ENCODE measurements at places on chromosomes 2 and 18.

GRCh38 chr2:39779341-39779851 lies 338 bp upstream of the THUMPD2 start:
- no peak for DNase-seq

DNA sequence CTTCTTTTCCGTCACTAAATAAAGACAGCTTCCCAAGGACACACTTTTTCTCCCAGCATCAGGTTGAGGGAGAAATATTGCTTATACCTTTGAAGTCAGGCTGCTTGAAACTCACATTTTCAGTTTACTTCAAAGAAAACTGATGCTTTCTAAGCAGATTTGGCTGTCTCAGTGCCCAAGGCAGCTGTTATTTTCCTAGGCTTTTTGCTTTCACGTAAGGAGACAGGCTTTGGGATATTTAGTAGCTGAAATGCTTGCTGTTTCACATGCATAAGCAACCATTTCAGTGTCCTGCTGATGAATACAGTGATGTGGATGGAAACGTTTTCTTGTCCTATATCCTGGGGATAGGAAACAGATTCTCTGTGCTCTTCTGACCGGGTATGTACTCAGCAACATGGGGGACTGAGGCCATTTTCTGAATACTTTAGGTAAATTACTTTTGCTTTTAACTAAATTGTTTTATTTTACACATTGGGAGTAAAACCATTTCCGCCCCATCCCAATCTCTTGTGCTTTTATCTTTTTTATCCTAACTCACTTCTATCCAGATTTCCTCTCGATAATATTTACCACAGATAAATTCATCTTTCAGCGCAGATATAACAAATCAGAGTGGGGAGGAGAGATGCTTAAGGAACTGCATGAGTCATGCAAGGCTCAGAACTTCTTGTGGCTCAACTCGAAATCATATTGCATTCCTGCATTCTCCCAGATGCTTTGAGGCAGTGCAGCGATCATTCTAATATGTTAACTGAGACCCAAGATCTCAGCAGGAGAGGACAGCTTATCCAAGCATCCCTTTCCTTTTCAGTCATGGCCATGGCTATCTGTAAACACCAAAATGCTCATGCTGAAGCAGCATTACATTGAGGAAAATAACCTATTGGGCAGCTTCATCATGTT lies 22.2 kb downstream of the GALR1 start:
- peak; percentile 24 for DNase-seq

GRCh38 chr2:203870481-203870880 lies 2.9 kb downstream of the CTLA4 start:
- DNase-seq = no peak

GRCh38 chr2:182302174-182302573 lies 124.7 kb downstream of the PDE1A start:
- peak; percentile 66 for DNase-seq

- no peak for DNase-seq
These were observed 242.6 kb upstream of the RAB12 start for GRCh38 chr18:8366656-8367055.

- no peak for DNase-seq
These were observed 137.1 kb downstream of the LCLAT1 start for GRCh38 chr2:30584116-30584515.

DNA sequence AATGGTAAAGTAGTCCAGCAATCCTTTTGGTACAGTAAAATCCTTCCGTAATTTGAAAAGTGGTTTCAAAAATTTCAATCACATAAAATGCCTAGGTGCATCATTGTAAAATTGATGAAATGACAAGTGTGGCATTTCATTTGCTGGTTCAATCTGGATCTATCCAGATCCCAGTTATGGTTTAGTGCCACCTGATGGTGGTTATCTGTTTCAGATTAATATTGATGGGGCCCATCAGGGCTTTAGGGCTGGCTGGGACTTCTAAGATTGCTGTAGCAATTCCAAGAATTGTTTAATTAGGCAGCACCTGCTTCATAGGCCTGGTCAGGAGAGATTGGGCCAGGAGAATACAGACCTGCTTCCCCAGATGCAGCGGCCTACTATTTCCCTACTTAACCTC lies 55.5 kb upstream of the PIK3C3 start:
- DNase-seq = no peak

DNA sequence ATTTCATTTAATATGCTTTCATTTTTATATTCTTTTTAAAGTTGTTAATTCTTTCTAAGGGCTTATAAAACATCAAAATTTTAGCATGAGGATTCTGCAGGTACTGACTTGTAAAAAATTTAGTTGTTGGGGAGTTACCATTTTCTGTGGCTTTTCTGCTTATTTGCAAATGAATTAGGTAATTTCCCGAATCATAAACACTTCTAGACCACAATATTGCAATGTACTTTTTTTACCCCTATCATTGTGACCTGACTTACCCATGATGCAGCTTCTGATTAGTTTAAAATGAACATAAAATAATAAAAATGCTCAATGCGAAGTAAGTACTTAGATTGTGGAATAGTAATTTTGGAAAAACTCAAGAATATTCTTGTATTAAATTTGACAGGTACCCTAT lies 11.4 kb downstream of the ARL6IP6 start:
- no peak for DNase-seq

DNA sequence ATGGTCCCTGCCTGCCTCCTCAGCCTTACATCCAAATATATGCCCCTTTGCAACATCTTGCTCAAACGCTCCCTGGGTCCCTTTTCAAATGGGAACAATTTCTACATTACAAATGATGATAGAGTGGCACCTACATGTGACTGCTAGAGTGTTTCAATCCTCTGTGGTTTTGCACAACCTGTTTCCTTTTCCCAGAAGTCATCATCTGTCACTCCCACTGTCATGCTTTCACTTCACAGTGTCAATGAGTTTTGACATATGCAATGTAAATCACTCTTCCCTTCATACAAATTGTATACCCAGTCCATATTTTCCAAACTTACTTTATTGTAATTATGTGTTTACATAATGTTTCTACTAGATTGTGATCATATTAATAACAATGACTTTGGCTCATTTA lies 887.3 kb downstream of the TDRD15 start:
- no peak for DNase-seq

DNA sequence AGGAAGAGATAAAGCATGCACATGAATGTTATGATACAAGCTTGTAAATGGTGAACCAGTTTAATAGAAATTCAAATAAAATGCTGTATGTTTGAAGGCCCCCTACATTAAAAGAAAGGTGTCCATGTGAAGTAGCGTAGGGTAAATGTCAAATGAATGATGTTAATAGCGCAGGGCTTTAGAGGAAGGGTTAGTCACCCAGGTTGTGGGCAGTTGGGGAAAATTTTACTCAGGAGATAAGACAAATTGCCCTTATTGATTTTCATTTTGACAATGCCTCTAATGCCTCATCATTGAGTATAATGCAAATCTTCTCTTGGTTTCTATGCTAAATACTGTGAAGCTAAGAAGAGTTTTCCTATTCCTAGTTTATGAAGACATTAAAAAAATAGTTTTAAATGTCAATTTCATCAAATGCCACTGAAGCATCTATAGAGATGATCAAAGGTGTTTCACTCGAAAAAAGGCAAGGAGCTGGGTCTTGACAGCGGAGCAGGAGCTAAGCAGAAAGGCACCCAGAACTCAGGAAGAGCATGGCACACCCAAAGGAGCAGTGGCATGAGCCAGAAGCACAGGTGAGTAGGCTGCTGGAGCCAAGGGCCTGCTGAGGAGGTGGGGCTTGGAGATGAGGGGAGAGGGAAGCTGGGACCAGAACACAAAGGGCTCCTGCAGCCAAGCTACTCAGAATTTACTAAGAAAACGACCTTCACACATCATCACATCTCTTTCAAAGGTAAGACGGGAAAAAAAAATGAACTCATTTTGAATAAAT lies 129.3 kb upstream of the ACKR3 start:
- no peak for DNase-seq

DNA sequence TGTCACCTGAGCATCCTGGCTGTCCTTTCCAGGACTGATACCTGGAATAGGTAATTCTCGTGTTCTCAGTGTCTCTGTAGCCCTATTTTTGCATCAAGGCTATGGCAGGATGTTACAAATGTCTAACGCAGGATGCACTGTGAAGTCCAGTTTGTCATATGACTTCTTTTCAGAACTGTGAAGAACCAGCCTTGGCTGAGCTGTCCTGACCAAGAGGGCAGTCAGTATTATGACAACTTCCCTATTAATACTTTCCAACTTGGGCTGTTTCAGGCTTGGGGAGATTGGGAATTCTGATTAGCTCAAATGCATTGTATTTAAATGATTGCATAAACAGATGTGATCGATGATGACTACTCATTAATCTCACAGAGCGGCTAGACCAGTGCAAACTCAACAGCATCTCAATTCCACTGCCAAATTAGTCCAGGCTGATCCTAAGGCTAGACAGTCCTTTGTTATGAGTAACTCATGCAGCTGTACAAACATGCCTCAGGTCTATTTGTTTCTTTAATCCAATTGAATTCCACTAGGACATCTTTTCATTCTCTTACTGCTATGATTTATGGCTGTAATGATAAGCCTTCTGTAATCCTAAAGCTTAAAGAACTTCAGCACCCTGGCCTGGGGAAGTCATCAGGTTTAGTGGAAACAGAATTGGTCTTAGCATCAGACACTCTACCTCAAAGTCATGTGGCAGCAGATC lies 331.6 kb downstream of the KCNS3 start:
- DNase-seq = peak; percentile 98

DNA sequence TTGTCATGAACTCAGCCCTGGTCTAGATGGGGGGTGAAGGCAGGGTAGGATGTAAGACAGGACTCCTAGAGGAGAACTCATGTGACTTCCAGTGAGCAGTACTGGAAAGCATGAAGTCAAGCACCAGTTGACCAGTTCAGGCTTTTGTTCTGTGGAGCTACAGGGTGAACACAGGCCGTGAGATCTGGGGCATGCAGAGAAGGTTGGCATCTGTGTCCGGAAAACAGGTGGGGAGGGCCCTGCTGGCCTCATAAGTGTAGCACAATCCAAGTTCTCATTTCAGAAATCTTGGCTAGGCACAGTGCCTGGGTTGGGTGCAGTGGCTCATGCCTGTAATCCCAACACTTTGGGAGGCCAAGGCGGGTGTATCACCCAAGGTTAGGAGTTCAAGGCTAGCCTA lies 50.9 kb upstream of the SPATS2L start:
- DNase-seq = no peak

GRCh38 chr2:222360146-222360545 lies 61.3 kb upstream of the PAX3 start:
- no peak for DNase-seq

GRCh38 chr18:75638776-75639471 lies 211.4 kb upstream of the SMIM21 start:
- peak; percentile 79 for DNase-seq

DNA sequence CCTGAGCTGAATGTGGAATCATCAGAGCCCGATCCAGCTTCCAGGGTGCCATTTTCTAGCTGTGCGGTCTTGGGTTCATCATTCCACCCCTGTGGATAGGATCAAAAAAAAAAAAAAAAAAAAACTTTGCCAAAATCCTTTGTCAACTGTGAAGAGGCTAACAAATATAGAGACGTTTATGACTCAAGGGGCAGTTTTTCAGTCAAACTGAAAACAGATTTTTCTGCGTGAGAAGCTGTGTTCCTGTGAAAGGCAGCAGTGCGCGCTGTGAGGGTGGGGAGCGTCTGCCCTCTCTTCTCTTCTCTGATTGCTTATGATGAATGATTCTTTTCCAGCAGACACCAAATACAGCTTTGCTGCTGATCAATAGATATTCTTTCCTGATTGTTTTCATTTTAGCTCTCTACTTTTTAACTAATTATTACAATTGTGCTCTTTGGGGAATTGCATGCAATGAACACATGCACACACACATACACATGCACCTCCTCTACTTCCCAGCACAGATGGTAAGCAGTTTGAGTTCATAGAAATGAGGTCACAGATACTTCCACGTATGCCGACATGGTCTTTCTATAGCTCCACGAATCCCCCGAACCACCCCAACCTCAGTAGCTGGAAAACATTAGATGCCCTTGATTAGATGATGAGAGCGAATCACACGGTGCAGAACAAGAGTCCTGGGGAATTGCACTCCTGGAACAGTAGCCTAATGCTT lies 175.4 kb downstream of the NRP2 start:
- DNase-seq = no peak

GRCh38 chr18:74436158-74436769 lies 20.8 kb downstream of the DIPK1C start:
- no peak for DNase-seq

DNA sequence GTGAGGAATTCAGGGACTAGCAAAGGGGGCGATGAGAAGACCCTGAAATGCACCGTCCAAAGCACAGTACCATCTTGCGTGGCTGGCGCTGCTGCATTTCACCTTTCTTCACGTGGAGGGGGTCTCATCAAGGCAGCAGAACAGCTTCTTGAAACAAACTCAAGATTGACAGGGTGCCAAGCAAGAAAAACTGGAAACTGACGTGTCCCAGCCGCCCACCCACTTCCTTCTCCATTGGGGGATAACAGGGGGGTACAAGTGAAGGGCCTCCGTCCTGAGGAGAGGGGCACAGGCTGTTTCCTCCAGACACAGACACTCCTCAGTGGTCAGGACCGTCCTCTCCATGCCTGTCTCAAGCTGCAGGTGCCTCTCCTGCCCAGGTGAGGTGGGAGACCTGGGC lies 32.5 kb downstream of the HDAC4 start:
- no peak for DNase-seq

DNA sequence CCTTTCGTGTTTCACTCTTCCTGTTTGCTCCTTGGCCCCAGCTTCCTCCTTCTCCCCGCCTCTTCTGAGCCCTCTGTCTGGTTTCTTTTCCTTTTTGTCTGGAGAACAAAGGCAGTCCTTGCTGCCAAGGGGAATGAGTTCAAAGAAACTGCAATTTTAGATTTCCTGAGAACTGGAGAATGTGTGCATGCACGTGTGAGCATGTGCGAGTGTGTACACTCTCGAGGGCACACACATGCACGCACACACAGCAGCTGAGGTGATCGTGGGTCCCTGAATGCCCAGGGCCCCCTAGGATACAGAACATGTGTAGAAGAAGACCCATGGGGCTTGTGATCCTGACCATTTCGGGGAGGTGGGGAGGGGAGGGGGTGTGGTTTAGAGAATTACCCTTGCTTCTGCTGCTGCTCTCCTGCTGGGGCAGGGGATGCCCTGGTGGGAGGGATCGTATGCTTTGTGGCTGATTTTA lies 151.8 kb downstream of the DYSF start:
- no peak for DNase-seq

DNA sequence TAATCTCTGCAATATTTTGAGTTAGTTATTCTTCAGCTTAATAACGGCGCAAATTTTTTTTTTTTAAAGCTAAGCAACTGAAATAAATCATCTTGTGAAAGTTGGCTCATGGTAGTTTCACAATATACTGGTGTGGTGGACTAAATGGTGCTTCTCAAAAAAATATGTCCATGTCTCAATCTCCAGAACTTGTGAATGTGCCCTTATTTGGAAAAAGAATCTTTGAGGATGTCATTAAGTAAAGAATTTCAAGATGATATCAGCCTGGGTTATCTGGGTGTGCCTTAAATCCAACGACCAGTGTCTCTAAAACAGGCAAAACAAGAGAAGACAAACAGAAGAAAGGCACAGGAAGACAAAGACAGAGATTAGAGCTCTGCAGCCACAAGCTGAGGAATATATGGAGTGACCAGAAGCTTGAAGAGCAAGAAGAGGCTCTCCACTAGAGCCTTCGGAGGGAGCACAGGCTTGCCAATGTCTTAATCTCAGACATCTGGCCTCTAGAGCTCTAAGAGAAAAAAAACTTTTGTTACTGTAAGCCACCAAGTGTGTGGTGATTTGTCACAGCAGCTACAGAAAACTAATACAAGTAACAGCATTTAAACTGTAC lies 71.4 kb downstream of the HNMT start:
- DNase-seq = peak; percentile 51

- DNase-seq = no peak
These were observed 133.4 kb downstream of the PID1 start for GRCh38 chr2:229137639-229138038.

Data from fibroblast of the aortic adventitia (primary cell).